Activated CD4-positive, alpha-beta T cell treated with anti-CD3 and anti-CD28 coated beads for 24 hours (primary cell): ENCODE measurements at places on chromosomes 7 and 10.

DNA sequence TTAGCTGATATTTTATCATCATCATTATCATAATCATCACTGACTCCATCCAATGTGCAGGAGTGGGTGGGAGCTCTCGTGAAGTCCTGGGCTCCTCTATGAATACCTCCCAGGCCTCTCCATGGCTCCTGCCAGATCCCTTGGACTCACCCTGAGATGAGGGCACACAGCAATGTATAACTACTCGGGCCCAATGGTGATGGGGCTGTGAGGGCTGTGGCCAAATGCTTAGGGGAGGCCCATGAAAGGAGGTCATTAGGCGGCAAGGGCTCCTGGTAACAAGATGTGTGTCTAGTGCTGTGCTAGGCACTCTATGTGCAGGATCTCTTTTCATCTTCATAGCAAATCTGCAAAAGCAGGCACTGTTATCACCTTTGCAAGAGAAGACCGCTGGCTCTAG, 270.9 kb downstream of the GLRX3 start:
- DNase-seq: no peak

- DNase-seq: no peak
Observed at GRCh38 chr10:75803816-75804552, 372.6 kb downstream of the LRMDA start.

GRCh38 chr7:127819975-127820731, 168.2 kb downstream of the SND1 start:
- DNase-seq: no peak

DNA sequence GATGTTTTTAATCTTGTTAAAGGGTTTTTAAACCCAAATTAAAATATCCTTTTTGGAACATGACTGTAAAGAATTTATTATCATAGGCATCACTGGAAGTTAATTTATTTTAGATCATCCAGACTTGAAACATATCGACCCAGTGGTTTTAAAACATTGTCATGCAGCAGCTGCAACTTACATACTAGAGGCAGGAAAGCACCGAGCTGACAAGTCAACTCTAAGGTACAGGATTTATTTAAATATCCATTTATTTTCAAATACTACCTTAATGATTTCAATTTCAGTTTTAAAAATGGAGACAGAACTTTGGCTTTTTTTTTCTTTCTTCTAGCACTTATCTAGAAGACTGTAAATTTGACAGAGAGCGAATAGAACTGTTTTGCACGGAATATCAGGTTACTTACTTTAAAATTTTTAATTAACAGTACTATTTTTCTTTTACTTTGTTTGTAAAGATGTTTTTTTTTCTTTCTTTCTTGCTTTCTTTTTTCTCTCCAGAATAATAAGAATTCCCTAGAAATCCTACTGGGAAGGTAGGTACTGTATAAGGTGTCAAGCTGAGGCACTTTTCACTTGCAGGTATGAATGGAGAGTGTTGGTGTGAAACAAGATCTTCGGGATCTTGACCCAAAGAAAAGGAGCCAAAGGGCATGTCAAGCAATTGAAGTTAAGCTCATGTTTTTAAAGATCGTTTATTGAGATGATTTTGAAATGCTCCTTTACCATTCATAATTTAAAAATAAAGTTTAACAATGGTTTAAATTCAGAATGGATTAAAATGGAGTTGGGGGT, 1.8 kb downstream of the COMMD3 start:
- no peak for DNase-seq

GRCh38 chr10:113213035-113213434, 263.0 kb downstream of the TCF7L2 start:
- no peak for DNase-seq

DNA sequence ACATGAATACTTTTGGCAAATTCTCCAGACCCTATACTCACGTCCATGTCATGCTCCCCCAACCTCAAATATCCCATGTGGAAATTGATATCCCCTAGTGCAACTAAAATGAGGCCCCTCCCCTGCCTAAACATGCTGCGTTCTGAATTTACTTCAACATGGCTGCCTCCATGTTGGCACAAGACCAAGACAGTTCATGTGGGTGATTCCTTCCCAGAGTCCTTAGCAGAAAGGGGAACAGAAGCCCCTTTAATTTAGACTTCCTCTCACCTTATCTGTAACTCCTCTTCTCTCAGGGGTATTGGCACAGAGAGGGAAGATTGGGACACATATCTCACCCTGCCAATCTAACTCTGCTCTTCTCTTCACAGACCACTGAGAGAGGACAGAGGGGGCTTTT, 24.5 kb upstream of the SLC26A3 start:
- DNase-seq: no peak

DNA sequence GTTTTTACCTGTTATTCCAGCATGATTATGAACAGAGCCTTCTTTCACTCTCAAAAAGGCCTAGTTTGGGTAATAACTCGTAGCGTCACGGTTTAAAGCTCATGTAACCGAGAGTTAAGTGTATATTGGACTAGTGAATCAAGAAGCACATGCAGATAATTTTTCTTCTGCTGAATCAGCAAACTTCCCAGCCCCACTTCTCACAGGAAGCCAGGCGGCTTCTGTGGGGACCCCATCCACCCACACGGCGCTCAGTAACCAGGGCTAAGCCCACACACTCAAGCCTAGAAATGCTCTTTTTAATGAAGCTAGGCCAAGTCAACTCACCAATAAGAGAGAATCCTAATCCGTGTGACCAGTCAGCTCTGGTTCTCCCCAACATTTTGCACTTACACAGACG, 191.2 kb upstream of the MGMT start:
- no peak for DNase-seq

DNA sequence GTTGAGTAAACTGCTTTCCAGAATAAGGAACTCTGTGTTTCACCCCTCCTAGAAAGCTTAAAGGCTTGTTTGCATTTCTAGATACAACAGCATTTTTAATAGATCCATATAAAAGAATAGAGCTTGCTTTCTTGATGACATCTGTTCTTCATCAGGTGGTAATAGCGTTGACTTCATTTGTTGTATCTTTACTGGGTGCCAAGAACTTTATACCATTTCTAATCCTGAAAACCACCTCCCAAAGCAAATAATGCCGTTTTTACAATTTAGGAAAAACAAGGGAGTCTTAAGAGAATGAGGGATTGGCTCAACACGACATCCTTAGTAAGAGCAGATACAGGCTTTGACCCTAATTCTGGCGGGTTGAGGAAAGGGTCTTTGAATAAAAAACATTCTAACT, 993.4 kb downstream of the TYW1 start:
- no peak for DNase-seq
